NCI-H1930 (cell line): ENCODE measurements at places on chromosomes 5 and 9.
A peak's percentile ranks its signal among the peaks of the same experiment; 100 is the strongest.

DNA sequence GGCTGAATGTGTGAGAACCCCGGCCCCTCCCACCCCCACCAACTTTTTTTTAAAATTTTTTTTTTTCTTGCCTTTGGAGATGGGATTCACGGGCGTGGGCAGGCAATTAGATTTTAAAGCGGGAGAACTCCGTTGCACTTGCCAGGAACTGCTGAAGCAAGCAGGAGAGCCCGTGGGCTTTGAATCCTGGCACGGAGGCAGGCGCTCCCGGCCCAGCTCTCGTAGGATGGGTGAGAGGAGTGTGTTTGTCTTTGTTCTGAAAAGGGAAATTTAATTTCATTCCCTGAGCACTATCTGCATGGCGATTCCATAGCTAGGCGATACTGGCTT lies 54.3 kb upstream of the BOD1 start:
- DNase-seq: no peak

- no peak for DNase-seq
Observed at GRCh38 chr5:130136300-130136699, 232.0 kb downstream of the CHSY3 start.

- no peak for DNase-seq
Observed at GRCh38 chr5:148923023-148923422, 96.6 kb downstream of the ADRB2 start.

DNA sequence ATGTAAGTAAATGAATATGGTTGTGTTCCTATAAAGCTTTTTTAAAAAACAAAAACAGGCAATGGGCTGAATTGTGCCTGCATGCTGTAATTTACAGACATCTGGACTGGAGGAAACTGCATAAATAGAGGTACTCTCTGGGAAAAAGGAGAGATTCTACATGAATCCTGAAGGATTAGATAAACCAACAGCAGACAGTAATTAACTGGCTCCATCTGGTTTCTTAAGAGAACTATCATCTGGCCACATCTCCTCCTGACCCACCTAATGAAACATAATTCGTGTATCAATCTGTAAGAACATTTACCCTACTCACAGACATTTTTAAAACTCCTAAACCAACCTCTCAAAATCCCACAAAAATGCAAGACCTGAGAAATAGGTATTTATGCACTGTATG lies 528.1 kb upstream of the ST8SIA4 start:
- no peak for DNase-seq

GRCh38 chr5:141804475-141804874 lies 73.7 kb downstream of the PCDH1 start:
- no peak for DNase-seq

- DNase-seq: no peak
Observed at GRCh38 chr9:87910821-87911220, 6.9 kb upstream of the SPATA31C1 start.

DNA sequence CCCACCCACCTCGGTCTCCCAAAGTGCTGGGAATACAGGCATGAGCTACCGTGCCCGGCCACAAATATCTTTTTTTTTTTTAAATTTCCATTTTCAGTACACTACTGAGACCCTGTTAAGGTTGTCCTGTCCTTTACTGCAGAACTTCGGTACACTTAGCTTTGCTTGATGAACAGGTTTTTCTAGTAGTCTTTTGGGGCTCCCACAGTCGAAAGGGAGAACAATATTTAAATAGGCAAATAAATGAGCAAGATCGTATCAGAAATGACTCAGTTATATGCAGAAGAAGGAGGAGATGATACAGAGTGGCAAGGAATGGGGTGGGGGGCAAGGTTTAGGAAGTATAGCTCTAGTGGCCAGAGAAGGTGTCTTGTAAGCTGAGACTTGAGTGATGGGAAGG lies 52.7 kb downstream of the MSX2 start:
- no peak for DNase-seq

DNA sequence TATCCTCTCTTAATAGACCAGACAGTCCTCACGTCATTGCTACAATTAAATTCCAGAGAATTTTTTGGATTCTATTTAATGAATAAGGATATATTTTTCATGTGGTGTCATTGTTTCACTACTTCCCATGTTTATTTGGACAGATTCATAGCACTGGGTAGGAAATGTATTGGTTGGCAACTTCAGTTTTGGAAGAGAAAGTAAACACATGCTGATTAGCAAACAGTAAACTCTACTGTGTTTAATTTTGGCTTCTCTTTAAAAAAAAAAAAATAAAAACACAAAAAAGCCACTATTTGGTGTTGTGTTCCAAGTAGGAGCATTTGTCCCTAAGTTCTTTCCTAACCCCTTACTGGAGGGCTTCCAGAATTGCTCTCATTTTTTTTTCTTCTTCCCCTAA lies 77.3 kb downstream of the NFIB start:
- no peak for DNase-seq

- DNase-seq: no peak
Observed at GRCh38 chr5:124592891-124593290, 153.5 kb downstream of the ZNF608 start.

DNA sequence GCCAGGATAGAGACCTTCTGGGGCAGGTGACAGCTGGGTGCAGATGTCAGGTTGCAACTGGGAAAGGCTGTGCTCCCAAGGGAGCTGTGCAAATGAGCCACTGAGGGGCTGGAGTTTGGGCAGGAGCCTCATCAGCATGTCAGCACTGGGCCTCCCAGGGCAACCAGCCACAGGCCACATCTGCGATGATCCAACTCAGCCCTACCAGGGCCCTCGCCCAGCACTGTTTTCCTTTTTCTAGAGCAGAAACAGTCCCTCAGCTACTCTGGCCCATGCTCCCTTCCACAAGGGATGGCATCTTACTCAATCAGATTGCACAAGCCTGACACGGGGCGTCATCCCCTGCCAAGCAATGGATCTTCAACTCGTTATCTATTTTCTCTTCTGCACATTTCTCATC lies 24.8 kb downstream of the NIPAL4 start:
- no peak for DNase-seq

DNA sequence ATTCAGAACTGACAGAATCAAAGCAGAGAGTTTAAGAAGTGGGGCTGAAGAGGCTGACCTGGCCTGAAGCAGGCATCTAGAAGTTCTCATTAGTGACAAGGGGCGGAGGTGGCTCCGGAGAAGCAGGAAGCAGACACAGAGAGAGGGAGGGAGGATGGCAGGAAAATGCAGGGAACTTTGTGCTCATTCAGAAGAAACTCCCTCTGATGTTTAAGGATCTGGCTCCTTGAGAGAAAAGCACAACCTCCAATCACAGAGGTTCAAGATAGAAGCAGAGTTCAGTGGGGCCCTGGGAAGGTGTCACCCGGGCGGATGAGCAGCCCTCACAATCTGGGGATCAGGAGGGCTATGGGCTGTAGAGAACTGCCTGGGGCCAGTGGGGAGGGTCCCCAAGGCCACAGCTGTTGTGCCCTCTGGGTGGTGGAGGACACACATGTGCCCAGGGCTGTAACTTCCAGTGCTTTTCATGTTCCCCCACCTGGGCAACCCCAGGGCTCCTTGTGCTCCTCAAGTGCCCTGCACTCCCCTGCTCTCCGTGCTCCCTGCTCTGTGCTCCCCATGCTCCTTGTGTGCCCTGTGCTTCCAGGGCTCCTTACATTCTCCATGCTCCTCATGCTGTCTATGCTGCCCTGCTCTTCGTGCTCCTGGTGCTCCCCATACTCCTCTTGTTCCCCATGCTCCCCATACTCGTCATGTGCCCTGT lies 51.4 kb downstream of the TRIP13 start:
- no peak for DNase-seq

GRCh38 chr5:68189613-68190012 lies 25.9 kb upstream of the PIK3R1 start:
- no peak for DNase-seq

GRCh38 chr5:168411871-168412270 lies 74.4 kb upstream of the RARS1 start:
- no peak for DNase-seq

DNA sequence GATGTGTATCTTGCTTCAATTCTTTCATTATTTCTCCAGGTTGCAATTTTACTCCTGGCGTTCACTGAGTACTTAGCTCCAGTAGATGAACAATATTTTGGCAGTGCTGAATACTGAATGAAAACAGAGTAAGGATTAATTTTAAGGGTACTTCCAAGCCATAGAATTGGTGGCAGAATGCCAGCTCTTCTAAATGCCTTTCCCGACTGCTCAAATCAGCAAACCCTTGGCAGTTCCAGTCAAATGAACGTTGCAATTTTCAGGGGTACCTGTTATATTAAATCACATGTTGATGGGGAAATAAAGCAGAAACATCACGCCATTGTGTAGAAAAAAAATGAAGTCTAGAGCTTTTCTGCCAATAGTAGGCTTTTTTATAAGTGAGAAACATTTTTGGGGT lies 282.4 kb upstream of the RPS23 start:
- no peak for DNase-seq

- no peak for DNase-seq
Observed at GRCh38 chr5:152625696-152626095, 220.6 kb upstream of the NMUR2 start.

GRCh38 chr5:170372971-170373370 lies 16.2 kb downstream of the KCNMB1 start:
- DNase-seq: no peak

DNA sequence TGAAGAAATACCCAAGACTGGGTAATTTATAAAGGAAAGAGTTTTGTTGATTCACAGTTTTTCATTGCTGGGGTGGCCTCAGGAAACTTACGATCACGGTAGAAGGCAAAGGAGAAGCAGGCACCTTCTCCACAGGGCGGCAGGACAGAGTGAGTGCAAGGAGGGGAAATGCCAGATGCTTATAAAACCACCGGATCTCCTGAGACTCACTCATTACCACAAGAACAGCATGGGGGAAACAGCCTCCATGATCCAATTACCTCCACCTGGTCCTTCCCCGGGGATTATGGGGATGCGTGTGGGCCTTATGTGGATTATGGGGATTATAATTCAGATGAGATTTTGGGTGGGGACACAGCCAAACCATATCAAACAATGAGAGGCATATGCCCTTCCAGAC lies 18.5 kb upstream of the RORB start:
- DNase-seq: no peak

GRCh38 chr9:69004836-69005235 lies 9.1 kb downstream of the PRKACG start:
- no peak for DNase-seq

- DNase-seq: no peak
Observed at GRCh38 chr5:51821697-51822096, 438.4 kb downstream of the ISL1 start.

DNA sequence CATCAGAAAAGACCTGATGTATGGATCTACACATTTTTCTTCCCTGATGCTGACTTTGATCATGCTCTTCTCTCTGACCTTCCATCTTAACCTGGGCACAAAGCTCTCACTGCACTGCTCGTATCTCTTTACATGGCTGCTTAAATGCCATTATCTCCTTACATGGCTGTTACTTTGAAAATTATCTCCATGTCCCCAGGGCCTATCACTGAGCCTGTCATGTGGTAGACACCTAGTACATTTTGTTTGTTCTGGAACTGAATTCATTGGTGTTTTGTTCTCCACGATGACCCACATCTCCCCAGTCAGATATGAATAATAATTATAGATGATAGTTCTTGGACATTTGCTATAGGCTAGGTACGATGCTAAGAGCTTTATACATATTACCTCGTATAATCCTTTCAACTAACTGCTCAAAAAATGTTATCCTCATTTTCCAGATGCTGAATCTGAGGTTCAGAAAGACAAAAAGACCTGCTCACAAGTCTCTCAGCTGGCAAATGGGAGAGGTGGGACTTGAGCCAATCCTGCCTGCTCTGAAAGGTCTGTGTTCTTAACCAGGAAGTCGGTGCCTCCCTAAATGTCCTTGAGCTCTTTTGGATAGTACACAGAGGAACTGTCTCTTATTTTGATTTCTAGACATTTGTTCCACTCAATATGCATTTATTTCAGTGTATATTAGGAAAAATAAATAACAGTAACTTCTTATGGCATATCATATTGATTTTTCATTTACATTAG lies 9.8 kb upstream of the CPEB4 start:
- no peak for DNase-seq

- peak; percentile 53 for DNase-seq
Observed at GRCh38 chr5:139108063-139108824, 89.9 kb downstream of the SIL1 start.

- no peak for DNase-seq
Observed at GRCh38 chr5:134944630-134945029, 23.1 kb upstream of the CATSPER3 start.

DNA sequence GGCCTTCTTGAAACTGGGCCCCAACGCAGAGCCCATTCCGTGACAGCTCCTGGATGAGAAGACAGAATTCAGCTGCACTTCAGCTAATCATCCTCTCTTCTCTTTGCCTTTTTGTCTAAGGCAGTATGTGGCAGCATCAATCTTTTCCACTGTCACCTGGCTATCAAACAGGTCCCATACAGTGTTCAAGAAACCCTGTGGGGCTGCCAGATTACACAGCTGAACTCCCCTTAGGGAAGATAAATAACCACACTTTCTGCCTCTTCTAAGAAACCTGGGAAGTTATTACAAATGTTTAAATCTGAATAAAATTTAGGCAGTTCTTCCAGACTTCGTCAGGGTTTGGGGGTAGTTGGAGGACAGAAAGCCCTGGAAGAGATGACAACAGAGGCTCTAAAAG lies 61.0 kb downstream of the SPEF2 start:
- DNase-seq: no peak

DNA sequence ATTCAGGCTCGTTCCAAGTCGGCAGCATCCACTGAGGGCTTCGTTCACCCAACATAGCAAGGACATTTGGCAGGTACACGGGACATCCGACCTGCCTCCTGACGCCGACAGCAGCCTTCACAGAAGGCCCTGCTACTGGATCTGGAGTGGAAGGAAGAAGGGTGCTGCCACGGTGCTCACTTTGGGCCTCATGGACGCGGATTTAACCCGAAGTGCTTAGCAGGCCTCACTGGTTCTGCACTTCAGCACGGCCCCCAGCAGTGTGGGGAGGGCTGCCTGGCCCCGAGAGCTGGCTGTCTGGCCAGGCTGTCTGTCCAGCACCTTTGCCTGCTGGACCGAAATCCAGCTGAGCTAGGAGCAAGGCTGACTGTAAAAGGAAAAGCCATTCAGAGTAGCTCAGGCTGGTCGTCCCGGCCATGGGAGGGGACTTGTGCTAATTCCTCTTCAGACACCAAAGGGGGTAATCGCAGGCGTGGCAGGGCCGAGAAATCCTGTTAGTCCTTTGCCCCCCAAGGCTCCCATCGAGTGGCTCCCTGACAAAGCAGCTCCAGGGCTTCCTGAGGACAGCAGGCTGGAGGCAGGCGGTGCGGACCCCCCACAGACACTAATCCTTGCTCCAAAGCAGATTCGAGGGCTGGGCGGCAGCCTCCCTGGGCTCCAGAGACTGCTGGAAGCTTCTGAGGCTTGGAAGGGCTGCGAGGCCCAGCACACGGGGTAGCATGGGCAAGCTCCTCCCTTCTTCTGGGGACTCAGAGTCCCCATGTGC lies 11.1 kb upstream of the RXRA start:
- DNase-seq: no peak

DNA sequence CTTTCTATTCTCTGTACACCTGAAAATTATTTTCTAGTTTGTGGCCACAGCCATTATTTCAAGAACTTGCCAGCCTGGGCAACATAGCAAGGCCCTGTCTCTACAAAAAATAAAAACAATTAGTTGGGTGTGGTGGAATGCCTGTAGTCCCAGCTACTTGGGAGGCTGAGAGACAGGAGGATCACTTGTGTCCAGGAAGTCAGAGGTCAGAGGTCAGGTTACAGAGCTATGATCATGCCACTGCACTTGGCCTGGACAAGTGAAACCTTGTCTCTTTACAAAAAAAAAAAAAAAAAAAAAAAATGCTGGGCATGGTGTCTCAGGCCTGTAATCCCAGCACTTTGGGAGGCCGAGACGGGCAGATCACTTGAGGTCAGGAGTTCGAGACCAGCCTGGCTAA lies 58.3 kb downstream of the HMGCR start:
- no peak for DNase-seq
